ENCODE measurements at places on chromosomes 3 and 15. TPM values are rescaled to one million over a fixed set of nuclear protein-coding genes. Genes with fewer than 3 reads are reported as not detected.

Gene CCR8
- total RNA-seq = not detected

Gene COMMD2
- total RNA-seq = 60.8 TPM

Gene HHATL
- total RNA-seq = not detected

Gene RASGRP1
- total RNA-seq = 1.5 TPM

Gene NSUN3
- 15.3 TPM for total RNA-seq

Gene FGF12
- total RNA-seq = 6.1 TPM

Gene CD86
- not detected for total RNA-seq

Gene STARD9
- 1.8 TPM for total RNA-seq

Gene SLCO2A1
- 27.9 TPM for total RNA-seq

Gene TRAIP
- total RNA-seq = 16.2 TPM

Gene ADAM10
- total RNA-seq = 237 TPM

Gene HLTF
- total RNA-seq = 39.8 TPM

Gene SPPL2A
- 73.8 TPM for total RNA-seq

Gene CCDC80
- 9.1 TPM for total RNA-seq

Gene ITGB5
- total RNA-seq = 58.8 TPM

Gene MASP1
- total RNA-seq = 0.60 TPM

Gene IL5RA
- total RNA-seq = 0.11 TPM

Gene FGF7
- 0.24 TPM for total RNA-seq

Gene GADL1
- total RNA-seq = 1.9 TPM

Gene EOGT
- total RNA-seq = 17.5 TPM

Gene IL16
- 0.38 TPM for total RNA-seq

Gene NR1I2
- 0.62 TPM for total RNA-seq

Gene SUSD5
- total RNA-seq = 1.1 TPM

Gene PLSCR2
- 0.44 TPM for total RNA-seq

Gene MINAR1
- 1.9 TPM for total RNA-seq

Gene ATP2B2
- total RNA-seq = 0.07 TPM

Gene UROC1
- total RNA-seq = not detected

Gene TF
- total RNA-seq = 3.8 TPM

Gene LDHAL6B
- not detected for total RNA-seq

Gene NPAP1
- 0.65 TPM for total RNA-seq

Gene AMT
- 32.8 TPM for total RNA-seq

Gene ANKUB1
- not detected for total RNA-seq
